AG09309 (cell line): ENCODE measurements at places on chromosomes 2 and 18.

GRCh38 chr2:720842-721241, 43.6 kb upstream of the TMEM18 start:
- DNase-seq = no peak

DNA sequence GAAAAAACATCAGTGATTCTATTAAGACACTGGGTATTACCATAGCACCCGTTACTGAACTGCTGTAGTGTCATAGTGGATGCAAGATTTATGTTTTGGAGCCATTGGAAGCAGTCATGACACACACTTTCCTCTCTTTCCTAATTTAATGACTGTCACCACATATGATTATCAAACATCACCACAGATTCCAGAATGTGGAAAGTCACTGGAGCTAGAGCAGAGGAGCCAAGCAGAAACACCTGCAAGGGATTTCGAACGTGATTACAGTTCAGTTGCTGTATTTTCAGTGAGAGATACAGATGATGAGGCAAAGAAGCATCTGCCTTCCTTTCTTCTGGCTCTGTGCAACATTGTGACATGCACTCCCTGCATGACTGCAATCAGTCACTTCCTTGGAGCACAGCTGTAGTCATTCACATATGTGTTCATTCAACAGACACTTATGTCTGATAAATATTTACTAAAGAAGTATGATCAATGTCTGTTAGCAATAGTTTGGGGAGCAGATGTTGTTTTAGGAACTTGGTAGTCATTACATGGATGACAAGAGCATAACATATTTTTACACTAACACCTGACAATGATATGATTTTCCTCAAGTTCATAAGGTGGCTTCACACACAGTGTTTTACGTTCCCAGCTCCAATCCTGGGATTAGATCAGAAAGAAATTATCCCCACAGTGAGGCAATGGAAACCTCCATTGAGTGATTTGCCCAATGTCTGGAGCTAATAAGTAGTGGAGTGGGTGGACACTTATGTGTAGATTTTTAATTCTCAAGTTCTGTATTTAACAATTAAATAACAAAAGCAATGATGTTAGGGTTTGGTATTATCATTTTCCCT, 416.6 kb downstream of the PLCL1 start:
- DNase-seq = no peak

DNA sequence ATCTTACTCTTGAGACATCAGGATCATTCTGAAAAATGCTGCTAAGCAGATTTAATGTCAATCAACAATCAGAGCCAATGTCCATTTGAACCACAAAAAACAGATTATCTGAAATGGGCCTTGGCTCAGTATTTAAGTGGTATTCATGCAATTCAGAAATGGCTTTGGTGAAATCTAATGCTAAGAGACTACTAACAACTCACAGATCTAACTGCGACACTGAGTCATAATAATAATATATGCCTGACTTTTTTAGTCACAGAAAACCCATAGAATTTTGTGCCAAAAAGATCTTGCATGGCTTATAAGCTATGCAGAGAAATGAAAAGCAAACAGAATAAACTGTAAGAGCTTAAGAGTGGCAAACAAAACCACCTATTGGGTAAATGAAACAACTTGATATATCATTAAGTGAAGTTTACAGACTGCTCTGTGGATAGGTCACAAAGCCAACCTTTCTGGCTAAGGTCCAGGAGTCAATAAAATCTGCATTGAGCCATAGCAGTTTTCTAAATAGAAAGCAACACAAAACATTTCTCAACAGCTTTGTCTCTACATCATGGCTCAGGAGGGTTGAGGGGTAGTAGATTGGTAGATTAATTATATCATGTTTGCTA, 234.3 kb downstream of the LRATD1 start:
- DNase-seq = no peak

DNA sequence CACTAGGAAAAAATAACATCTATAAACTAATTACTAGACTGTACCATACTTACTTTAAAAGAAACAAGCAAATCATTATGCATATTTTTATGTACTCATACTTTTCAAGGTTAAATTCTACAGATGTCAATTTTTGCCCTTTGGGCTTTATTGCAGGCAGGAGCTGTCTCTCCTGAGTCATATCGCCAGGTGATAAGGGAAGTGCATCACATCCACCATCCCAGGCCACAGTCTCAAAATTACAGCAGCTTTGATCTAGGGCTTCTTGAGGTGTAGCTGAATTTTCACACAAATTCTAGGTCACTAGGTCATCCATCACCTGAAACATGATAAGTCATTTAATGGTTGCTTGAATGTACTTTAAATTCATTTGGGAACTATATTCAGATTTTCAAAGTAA, 38.4 kb upstream of the FRZB start:
- no peak for DNase-seq

GRCh38 chr2:209974576-209974975, 27.9 kb upstream of the RPE start:
- DNase-seq = no peak

- DNase-seq = no peak
These were observed 137.1 kb upstream of the NDUFV2 start for GRCh38 chr18:8965398-8965797.

DNA sequence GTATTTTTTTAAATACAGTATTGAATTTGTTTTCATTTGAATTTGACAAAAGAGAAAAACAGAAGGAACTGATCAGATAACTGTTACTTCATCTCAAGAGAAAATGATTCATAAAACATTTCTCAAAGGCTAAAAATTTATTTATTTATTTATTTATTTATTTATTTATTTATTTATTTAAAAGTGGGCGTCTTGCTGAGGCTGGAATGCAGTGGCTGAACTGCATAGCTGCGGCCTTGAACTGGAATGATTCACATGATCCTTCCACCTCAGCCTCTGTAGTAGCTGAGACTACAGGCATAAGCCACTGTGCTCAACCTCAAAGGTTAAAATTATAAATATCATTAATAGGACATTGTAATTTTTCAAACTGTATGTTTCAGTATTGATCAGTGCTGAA, 4.5 kb upstream of the PUM2 start:
- peak; percentile 91 for DNase-seq

- no peak for DNase-seq
These were observed 24.8 kb downstream of the SERPINE2 start for GRCh38 chr2:224014336-224014735.

DNA sequence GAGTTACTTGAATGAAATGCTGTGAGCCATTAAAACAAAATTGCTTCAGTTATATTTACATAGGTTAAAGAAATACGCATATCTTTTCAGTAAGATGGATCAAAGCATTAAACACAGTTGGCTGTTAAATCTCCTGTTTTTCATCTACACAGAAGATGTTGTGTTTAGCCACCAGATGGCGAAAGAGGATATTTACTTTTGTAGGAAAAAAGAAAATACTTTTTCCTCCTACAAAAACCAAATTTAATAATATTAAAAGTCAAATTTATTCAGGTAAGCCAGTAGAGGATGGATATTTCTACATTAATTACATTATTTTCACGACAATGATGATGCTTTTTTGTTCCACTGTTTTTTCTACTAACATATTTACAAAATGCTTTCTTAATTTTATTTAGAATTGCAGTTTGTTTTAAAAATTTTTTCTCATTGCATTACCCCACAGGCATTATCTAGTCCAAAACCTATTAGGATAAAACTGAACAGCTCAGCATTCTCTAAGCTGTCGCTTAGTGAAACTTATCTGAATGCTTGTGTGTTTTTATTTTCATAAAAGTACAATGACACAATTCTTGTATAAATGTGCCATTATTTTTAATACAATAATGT, 173.7 kb downstream of the ASXL3 start:
- no peak for DNase-seq

DNA sequence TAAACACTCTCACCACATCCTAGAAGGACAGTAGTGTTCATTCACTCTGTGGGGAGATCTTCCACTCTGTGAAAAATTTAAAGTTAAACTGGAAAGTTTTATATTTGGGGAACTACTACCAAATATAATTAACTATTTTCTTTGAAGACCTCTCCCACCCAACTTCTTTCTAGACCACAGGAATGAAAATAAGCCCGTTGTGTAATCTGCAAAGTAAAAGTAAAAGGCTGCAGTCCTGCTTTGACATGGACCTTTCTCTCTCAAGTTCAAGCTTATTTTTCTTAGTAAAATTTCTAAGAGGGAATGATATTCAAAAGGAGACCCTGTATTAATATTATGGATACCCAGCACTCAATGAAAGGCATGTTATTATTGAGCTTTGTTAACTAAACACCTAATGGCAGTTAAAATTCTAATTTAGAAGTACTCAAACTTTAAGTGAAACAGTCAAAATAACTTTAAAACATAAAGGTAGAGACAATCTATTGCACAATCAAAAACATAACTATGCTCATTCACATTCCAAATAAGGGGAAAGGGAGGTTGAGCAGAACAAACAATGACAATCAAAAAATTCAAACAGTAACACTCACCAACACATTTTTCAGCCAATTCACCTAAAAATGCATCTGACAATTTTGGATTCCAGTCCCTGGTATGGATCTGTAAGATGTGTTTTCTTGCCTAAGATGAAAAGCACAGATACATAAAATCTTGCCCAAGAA, 98.5 kb downstream of the ATAD2B start:
- DNase-seq = no peak

- no peak for DNase-seq
These were observed 275.7 kb downstream of the NEDD4L start for GRCh38 chr18:58319719-58320118.

DNA sequence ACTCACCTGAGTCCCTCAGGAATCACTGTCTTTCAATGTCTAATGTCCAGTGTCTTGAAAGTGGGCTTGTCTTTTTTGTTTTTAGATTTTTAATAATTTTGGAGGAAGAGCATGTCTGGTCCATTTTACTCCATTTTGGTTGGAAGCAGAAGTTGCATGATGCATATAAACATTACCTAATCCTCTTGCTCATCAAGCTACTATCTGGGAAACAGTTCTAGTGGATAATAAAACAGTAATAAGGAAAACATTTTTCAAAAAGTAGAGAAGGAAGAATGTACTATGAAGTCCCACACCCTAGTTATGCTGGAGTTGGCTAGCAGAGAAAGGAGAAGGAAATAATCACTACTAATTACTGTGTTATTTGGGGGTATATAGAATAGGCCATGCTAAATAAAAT, 263.7 kb downstream of the ETAA1 start:
- DNase-seq = peak; percentile 24

- DNase-seq = no peak
These were observed 79.1 kb upstream of the DLX2 start for GRCh38 chr2:172181840-172182239.

- DNase-seq = no peak
These were observed 1.1 kb downstream of the STRN start for GRCh38 chr2:36965206-36965605.

- no peak for DNase-seq
These were observed 10.5 kb downstream of the ONECUT2 start for GRCh38 chr18:57445488-57446319.

- peak; percentile 50 for DNase-seq
These were observed 680 bp upstream of the FHOD3 start for GRCh38 chr18:36296650-36297416.

- no peak for DNase-seq
These were observed 510.1 kb upstream of the RAB6C start for GRCh38 chr2:129469389-129469788.

- no peak for DNase-seq
These were observed 2.0 kb upstream of the AQP4 start for GRCh38 chr18:26867471-26867870.

- DNase-seq = no peak
These were observed 109.4 kb upstream of the POU3F3 start for GRCh38 chr2:104744537-104744936.

- DNase-seq = no peak
These were observed 398.1 kb downstream of the TNS1 start for GRCh38 chr2:217604527-217605194.

DNA sequence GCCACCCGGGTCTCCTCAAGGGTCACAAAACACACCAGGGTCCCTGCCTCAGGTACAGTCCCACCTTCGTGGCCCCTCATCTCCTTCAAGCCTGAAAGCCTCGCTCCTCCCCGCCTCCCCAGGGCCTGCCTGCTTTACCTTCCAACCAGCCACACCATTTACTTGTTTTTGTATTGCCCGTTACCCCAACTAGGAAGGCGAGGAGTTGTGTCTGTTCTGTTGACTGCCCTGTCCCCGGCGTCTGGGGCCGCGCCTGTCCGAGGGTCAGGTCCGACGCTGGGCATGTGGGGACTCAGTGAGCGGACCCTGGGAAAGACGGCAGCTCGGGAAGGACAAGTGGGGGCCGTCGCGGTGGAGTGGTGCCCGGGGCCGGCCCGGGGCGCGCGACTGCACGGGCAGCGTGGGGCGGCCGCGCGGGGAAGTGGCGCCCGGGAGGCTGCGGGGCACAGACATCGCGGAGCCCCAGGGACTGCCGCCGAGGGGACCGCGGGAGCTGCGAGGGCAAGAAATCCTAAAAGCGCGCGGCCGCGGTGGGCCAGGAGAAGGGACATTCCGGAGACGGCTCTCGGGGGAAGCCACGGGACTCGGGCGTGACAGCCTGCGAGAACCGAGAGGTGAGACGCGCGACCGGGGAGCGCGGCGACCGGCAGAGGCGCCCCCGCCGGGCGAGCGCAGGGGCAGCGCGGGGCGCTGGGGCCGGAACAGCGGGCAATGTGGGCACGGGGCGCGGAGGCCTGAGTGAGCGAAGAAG, 797 bp upstream of the GRHL1 start:
- no peak for DNase-seq

DNA sequence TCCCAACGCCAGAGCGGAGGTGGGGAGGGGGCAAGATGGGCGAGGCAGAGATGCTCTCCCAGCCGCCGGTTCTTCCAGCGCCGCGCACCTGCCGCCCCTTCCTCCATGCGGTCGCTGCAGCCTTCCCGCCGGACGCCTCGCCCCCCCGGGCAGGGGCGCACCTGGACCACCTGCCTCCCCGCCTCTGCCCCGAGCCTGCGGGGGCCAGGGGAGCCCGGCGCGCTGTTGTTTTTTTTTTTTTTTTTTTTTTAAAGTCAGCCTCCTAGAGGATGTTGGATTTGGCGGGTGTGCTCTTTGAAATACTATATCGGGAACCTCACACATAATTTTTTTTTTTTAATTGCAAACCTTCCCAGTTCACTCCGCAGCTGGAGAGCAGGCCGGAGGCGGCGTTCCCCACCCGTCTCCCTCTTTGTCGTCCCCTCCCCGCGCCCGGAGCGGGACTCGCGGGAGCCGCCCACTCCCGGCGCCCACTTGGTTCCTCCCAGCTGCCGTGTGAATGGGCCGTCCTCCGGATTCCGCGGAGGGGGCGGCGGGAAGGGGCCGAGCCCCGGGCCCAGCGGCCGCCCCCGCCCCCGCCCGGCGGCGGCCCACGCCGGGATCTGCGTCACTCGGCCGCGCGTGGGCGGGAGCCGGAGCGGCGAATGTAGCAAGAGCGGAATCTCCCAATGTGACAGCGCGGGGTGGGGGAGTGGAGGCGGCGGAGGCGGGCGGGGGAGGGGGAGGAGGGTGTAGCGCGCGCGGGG, 421 bp upstream of the NAB1 start:
- peak; percentile 43 for DNase-seq

- DNase-seq = no peak
These were observed 708.6 kb downstream of the CCDC85A start for GRCh38 chr2:56892382-56892781.

DNA sequence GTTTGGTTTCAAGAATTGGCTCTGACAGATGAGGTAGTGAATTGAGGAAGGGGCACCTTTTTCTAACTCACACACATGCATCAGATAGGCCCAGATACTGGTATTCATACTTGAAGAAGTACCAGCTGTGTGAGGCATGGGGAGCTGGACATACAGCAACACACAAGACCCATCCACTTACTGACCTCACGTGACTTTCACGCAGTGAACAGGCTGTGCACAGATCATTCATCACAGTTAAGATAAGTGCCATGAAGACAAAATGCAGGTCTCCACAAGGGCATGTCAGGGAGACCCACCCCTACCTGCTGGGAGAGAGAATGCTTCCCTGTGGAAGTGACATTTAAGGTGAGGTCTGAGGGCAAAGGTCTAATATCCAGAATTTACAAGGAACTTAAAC, 38.6 kb downstream of the SP110 start:
- DNase-seq = no peak

- no peak for DNase-seq
These were observed 23.3 kb downstream of the KLF7 start for GRCh38 chr2:207142461-207142860.
